ENCODE measurements at places on chromosomes 12 and 14. TPM values are rescaled to one million over a fixed set of nuclear protein-coding genes. Genes with fewer than 3 reads are reported as not detected.

- H3K4me1 ChIP-seq, result no peaks in the 10 kb centered on the region
- peaks cover 4% of the 10 kb centered on the region for H3K36me3 ChIP-seq
- H3K4me3 ChIP-seq, result no peak overlapping the region
- H3K27me3 ChIP-seq, result no peaks in the 10 kb centered on the region
Measured at GRCh38 chr14:95125915-95126314, 31.4 kb downstream of the DICER1 start.

NFE2 gene
- total RNA-seq, result not detected

RIMKLB gene
- total RNA-seq, result 18.1 TPM

DNA sequence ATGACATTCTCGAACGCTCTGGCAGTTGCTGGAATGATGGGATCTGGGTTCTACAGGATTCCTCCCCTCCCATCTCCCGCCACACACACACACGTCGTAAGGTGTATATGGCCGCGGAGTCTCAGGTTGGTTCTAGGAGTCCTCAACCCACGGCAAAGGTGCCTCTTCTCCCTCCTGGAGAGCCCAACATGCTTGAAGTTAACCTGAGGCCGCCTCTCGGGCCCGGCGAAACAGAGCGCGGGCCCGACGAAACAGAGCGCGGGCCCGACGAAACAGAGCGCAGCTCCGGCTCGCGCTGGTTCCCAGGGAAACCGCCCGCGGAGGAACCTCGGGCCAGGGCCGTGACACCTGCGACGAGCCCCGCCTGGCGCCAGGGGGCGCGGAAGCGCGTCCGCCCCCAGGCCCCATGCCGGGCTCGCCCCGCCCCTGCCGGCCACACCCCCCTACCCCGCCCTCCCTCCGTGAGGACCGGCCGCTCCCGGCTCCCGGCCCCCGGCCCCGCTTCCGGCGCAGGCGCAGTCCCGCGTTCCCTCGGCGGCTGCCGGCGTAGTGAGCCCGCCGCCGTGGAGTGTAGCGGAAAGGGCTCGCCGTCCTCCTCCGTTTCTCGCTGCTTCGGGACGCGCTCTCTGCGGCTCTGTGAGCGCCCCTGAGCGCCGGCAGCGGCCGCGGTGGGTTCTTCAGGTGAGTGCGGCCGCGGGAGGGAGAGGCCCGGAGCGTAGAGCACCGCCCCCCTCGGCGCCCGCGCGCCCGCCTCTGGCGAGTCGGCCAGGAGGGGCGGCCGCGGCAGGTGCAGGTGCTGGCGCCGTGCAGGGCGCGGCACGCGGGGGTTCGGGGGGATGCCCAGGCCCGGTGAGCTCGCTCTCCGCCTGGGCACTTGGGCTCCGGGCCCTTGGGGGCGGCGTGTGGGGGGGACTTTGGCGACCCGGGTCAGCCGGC is at the start of gene RAB3IP:
Gene RAB3IP, plus strand, starts transcription at position 510 of the 936 bp plus-strand sequence. CDS start 16,549 bp downstream, outside the sequence.
- no peaks in the 10 kb centered on the region for H3K36me3 ChIP-seq
- H3K27me3 ChIP-seq, result no peaks in the 10 kb centered on the region
- H3K4me3 ChIP-seq, result peak within 1 kb of the TSS; percentile 93
- DNase-seq, result peak; percentile 94

- no peaks in the 10 kb centered on the region for H3K36me3 ChIP-seq
- H3K27me3 ChIP-seq, result peaks cover 10% of the 10 kb centered on the region
- H3K4me3 ChIP-seq, result no peak overlapping the region
- no peak overlapping the region for H3K27ac ChIP-seq
Measured at GRCh38 chr14:23052182-23052623, 5.1 kb downstream of the CDH24 start.
